ENCODE measurements at places on chromosomes 11 and 22.

DNA sequence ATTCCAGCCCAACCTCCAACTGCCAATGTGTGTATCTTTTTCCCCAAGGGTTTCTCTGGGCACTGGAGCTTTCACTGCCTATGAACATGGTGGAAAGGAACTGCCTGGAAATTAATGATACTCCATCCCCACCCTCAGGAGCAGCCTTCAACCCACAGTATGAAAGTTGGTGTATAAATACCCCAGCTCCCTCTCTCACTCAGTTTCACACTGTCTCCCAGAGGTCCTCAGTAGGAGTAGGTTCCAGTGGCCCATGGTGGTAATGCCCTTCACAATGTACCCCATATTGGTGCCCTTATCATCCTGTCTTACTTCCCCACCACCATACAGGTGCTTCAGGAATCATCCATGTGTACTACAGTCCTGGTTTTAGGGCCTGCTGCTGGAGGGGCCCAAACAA, 462.6 kb downstream of the MIAT start:
- no peak for DNase-seq

DNA sequence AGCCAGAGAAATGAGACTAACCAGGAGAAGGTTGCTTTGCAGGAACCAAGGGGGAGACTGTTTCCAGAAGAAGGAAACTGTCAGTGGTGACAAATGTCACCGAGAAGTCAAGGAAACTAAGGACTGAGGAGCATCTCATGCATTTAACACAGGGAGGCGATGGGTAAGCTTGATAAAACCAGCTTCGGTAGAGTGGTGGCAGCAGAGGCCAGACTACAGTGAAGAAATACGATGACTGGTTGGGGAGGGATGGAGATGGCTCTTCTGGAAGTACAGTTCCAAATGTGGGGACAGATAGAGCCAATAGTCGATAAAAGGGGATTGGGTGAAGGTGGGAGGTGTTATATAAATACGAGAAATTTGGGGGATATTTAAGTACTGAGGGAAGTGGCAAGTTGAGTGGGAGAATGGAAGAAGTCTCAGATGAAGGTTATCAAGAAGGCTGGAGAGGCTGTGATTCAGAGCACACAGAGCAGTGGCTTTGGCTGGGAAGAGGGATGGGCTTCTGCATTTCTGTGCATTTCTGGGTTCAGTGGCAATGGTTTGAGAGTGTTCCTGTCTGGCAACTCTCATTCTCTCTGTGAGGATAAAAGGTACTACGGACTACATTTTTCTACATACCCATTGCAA, 29.2 kb downstream of the SC5D start:
- peak; percentile 60 for DNase-seq

GRCh38 chr11:40867991-40868632, 591.3 kb downstream of the LRRC4C start:
- peak; percentile 8 for DNase-seq

DNA sequence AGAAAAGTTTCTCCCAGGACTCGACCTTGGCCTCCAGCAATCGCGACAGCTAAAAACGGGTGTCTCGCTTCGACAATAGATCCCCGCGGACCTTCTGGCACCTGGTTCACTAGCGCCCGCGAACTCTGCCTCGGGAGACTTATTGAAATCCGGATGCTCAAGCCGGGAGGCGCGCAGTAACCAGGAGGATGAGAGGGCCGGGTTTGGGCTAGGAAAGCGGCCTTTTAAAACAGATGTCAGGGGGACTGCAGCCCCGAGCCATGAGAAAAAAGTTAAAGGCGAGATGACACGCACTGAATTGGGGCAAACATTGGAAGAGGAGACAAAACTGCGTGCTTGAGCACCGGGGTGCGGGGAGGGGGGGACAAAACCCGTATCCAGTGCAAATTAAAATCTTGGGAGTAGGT, 637 bp upstream of the ZBTB16 start:
- no peak for DNase-seq
